Activated T-helper 2 cell treated with anti-CD3 and anti-CD28 coated beads, Interferon-gamma antibody, Interleukin-2, Interleukin-4, amounts not matched to agents 10 μg/mL and 5 μg/mL and 100 μg/mL, durations not matched to agents 14 hours and 24 hours and 36 hours (primary cell): ENCODE measurements at places on chromosomes 6 and 20.

DNA sequence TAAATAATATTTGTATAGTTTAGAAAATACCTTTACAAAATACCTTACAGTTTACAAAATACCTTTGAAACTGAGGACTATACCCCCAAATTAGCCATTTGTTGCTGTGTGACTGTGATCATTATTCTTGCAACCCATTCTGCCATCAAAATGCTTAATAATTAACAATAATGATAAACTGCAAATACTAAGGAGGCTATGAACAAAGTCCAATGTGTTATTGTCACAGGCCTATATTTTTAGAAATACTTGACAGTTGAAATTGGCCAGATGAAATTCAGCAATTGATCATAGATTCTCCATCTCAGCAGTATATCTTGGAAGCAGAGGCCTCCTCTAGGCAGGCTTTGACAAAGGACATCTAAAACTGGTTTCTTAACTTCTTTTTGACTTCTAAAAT, 178.6 kb downstream of the HS3ST5 start:
- H3K36me3 ChIP-seq: no peaks in the 10 kb centered on the region
- no peaks in the 10 kb centered on the region for H3K4me1 ChIP-seq
- no peak overlapping the region for H3K4me3 ChIP-seq
- H3K27ac ChIP-seq: no peak overlapping the region

- no peak overlapping the region for H3K4me3 ChIP-seq
- no peaks in the 10 kb centered on the region for H3K27me3 ChIP-seq
- H3K4me1 ChIP-seq: peaks cover 2% of the 10 kb centered on the region
- H3K36me3 ChIP-seq: no peaks in the 10 kb centered on the region
- DNase-seq: no peak
These were observed 116.1 kb downstream of the CEBPB start for GRCh38 chr20:50306478-50307423.

GRCh38 chr6:35905841-35906498, 14.9 kb downstream of the SRPK1 start:
- H3K36me3 ChIP-seq: peaks cover 78% of the 10 kb centered on the region
- DNase-seq: no peak
- H3K4me3 ChIP-seq: no peak overlapping the region
- H3K4me1 ChIP-seq: peaks cover 11% of the 10 kb centered on the region

- no peak for DNase-seq
- H3K27ac ChIP-seq: no peak overlapping the region
- no peak overlapping the region for H3K4me3 ChIP-seq
These were observed 592 bp downstream of the SAPCD1 start for GRCh38 chr6:31762878-31763618.

DNA sequence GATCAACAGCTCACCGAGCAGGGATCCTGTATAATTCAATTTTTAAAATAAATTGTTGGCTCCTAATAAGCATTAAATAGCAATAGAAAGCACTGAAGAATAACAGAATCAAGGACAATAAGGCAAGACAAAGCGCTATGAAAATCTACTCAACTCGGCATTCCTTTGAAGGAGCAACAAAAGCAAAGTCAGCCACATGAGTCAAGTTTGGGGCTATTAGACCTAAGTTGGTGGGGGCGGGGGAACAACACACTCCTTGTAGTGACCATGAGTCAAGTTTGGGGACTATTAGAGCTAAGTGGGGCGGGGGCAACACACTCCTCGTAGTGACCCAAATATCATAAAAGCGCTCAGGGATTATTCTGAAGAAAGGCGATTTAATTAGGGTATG, 120.0 kb downstream of the FOXC1 start:
- H3K27me3 ChIP-seq: no peaks in the 10 kb centered on the region
- DNase-seq: no peak
- no peak overlapping the region for H3K27ac ChIP-seq
- H3K4me1 ChIP-seq: no peaks in the 10 kb centered on the region
- no peak overlapping the region for H3K4me3 ChIP-seq

DNA sequence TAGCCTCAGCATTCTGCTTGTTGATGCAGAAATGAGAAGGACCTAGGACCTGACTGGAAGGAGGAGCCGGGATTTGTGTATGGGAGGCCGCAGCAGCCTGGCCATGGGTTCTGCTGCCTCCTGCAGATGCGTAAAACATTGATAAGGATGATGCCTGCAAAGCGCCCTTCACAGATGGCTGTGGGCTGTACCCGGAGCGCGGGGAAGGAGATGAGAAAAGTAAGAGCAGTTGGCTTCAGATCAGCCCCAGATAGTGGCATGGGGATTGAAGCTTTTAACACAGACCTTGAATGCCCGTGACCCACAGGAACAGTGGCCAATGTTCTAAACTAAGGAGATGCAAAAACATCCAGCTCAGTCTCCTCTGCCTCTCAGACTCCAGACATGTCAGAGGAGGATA, 136.4 kb upstream of the KCNG1 start:
- H3K4me3 ChIP-seq: no peak overlapping the region
- H3K27me3 ChIP-seq: peaks cover 10% of the 10 kb centered on the region
- DNase-seq: no peak
- no peak overlapping the region for H3K27ac ChIP-seq
- H3K4me1 ChIP-seq: no peaks in the 10 kb centered on the region

DNA sequence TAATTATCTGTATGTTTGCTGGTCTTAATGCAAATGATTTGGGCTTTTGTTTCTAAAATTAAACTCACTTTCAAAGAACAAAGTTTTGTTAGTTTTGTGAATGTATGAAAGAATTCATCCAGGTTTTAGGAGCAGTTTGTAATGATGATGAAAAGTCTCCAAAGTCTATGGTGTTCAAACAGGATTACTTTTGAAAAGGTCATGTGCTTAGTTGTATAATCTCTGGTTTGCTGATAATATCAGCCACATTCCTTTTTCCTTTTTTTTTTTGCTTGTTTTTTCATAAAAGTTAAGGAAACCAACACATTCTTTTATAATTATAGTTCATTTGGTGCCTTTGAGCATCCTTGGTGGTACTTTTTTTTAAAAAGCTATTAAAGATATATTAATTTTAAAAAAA, 88.9 kb downstream of the RTN4IP1 start:
- H3K4me1 ChIP-seq: peaks cover 30% of the 10 kb centered on the region
- no peak overlapping the region for H3K4me3 ChIP-seq
- H3K27ac ChIP-seq: no peak overlapping the region
- peaks cover 72% of the 10 kb centered on the region for H3K36me3 ChIP-seq

GRCh38 chr6:163347021-163347446, 67.5 kb upstream of the QKI start:
- H3K36me3 ChIP-seq: no peaks in the 10 kb centered on the region
- no peaks in the 10 kb centered on the region for H3K27me3 ChIP-seq
- no peak for DNase-seq
- H3K4me1 ChIP-seq: no peaks in the 10 kb centered on the region
- no peak overlapping the region for H3K4me3 ChIP-seq

GRCh38 chr20:57252559-57253162, 13.8 kb downstream of the BMP7 start:
- peaks cover 13% of the 10 kb centered on the region for H3K27me3 ChIP-seq
- no peak for DNase-seq
- H3K4me1 ChIP-seq: peaks cover 9% of the 10 kb centered on the region
- H3K27ac ChIP-seq: no peak overlapping the region
- no peaks in the 10 kb centered on the region for H3K36me3 ChIP-seq

DNA sequence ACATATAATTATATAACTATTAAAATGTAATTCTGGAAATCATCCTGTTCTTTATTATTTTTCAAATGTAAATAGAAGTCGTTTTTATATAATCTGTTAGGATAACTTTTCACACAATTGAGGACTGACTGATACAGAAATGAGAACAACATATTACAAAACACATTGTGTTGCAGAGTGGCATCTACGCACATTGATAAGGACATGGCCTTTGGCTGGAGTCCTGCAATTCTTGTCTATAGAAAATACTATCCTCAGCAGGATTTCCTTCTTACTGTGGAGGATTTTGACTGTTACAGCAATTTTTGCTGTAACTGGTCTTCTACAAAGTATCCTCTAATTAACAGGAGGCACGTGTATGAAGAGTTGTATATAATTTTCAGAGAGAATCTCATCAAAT, 19.8 kb downstream of the SH3BGRL2 start:
- no peak overlapping the region for H3K27ac ChIP-seq
- H3K27me3 ChIP-seq: peaks cover 7% of the 10 kb centered on the region
- no peaks in the 10 kb centered on the region for H3K4me1 ChIP-seq
- H3K36me3 ChIP-seq: no peaks in the 10 kb centered on the region
- no peak for DNase-seq

DNA sequence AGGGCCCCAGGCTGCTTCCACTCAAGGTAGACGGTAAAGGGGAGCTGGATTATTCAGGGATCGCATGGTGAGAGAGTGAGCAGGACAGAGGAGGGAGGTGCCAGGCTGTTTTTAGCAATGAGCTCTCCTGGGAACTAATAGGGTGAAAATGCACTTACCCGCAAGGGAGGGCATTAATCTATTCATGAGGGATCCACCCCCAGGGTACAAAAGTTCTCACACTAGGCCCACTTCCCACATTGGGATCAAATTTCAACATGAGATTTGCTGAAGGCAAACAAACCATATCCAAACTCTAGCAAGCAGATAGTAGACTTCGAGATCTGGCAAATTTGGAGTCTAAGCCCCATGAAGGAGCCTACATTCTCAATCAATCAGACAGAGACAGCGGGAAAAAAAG, 408.6 kb downstream of the RNF144B start:
- no peaks in the 10 kb centered on the region for H3K36me3 ChIP-seq
- H3K4me3 ChIP-seq: no peak overlapping the region
- H3K27ac ChIP-seq: no peak overlapping the region

DNA sequence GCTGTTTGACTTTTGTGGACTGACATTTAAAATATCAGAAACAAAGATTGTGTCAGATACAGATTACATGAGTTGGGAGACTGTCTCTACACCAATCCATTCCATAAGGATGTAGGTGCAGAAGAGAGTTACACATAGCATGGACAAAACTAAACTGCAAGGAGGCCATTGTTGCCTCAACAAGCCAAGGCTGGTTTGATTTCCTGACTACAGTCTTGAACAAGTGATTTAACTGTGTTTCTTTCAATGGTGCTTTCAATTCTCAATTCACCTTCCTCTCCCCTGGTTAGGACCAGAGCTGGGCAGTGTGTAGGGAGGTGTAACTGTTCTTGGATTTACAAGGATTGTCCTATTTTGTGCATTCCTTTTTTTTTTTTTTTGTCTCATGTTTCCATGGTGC, 82.2 kb downstream of the AGPAT4 start:
- no peaks in the 10 kb centered on the region for H3K36me3 ChIP-seq
- H3K27ac ChIP-seq: no peak overlapping the region
- no peak for DNase-seq
- no peaks in the 10 kb centered on the region for H3K27me3 ChIP-seq

DNA sequence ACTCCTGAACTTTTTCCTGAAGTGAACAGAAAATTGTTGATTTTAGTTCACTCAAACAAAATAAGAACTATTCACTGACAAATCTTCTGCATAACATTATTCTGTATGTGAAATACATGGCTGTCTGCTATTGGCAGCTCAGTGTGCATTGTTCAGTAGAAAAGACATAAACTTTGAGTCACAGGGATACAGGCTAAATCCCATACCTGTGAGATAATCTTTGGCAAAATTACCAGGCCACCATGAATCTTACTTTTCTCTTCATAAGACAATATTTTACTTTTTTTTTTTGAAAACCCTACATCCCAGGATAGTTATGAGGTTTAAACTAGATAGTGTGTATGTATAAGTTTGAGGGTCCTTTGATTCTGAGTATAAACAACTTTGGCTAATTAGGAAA, 224.8 kb downstream of the GRM1 start:
- no peak for DNase-seq
- no peak overlapping the region for H3K27ac ChIP-seq

GRCh38 chr6:111057074-111057752, 30.1 kb upstream of the SLC16A10 start:
- DNase-seq: no peak
- H3K4me1 ChIP-seq: peaks cover 4% of the 10 kb centered on the region
- H3K27ac ChIP-seq: no peak overlapping the region
- no peaks in the 10 kb centered on the region for H3K36me3 ChIP-seq
- H3K4me3 ChIP-seq: no peak overlapping the region

DNA sequence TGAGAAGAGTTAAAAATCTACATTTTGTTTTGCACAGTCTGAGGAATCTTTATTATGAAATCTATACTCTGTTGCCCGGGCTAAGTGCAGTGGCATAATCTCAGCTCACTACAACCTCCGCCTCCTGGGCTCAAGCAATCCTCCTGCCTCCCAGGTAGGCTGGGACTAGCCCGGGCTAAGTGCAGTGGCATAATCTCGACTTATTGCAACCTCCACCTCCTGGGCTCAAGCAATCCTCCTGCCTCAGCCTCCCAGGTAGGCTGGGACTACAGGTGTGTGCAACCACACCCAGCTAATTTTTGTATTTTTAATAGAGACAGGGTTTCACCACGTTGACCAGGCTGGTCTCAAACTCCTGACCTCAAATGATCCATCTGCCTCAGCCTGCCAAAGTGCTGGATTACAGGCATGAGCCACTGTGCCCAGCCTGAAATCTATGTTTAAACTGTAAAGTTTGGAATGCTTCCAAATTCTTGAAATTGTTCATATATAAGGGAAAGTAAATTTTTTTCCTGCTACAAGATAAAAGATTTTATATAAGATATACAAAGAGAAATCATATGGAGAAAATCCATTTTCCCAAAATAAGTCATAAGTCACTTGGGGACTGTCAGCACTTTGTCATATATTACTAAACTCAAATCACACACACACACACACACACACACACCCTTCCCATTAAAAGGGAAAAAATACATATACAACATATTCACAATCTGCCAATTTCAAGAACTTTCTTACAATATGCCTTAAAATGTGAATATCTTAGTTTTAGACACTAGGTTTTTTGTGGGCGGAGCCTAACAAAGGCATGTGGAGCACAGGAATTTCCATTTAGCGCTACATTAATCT, 19.4 kb downstream of the PTPRK start:
- no peak for DNase-seq
- no peaks in the 10 kb centered on the region for H3K36me3 ChIP-seq
- H3K27me3 ChIP-seq: no peaks in the 10 kb centered on the region
- peaks cover 4% of the 10 kb centered on the region for H3K4me1 ChIP-seq
- no peak overlapping the region for H3K4me3 ChIP-seq

- no peak overlapping the region for H3K4me3 ChIP-seq
- H3K4me1 ChIP-seq: no peaks in the 10 kb centered on the region
- H3K27me3 ChIP-seq: peaks cover 7% of the 10 kb centered on the region
- H3K36me3 ChIP-seq: no peaks in the 10 kb centered on the region
- DNase-seq: no peak
These were observed 46.6 kb upstream of the TFAP2C start for GRCh38 chr20:56582542-56582941.

GRCh38 chr6:118660218-118660569, 8.8 kb upstream of the CEP85L start:
- peaks cover 44% of the 10 kb centered on the region for H3K36me3 ChIP-seq
- H3K4me1 ChIP-seq: peaks cover 55% of the 10 kb centered on the region
- no peaks in the 10 kb centered on the region for H3K27me3 ChIP-seq
- peak overlapping the region; percentile 74 for H3K27ac ChIP-seq
